NCI-H1436 (cell line): ENCODE measurements at places on chromosomes 6 and 20.

GRCh38 chr6:30759575-30760239 lies 15.4 kb upstream of the IER3 start:
- DNase-seq: no peak

GRCh38 chr20:61949714-61950640 lies 115.7 kb downstream of the TAF4 start:
- DNase-seq: no peak

DNA sequence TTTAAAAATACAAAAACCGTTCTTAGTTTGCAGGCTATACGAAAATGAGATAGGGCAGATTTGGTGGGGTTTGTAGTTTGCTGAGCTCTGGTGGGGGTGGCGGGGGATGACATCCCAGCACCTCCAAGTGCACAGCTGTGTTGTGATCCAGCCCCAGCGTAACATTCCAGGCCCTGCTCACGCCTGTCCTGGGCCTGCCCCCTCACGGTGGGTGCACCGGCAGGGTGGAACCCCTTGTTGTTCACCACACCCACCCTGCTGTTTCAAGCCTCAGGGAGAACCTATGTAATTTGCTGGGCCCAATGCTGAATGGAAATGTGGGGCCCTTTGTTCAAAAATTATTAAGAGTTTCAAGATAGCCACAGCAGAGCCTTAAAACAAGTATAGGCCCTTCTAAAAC lies 25.0 kb downstream of the ARMC2 start:
- no peak for DNase-seq

- no peak for DNase-seq
Measured at GRCh38 chr6:38522322-38522721, 117.4 kb downstream of the BTBD9 start.

DNA sequence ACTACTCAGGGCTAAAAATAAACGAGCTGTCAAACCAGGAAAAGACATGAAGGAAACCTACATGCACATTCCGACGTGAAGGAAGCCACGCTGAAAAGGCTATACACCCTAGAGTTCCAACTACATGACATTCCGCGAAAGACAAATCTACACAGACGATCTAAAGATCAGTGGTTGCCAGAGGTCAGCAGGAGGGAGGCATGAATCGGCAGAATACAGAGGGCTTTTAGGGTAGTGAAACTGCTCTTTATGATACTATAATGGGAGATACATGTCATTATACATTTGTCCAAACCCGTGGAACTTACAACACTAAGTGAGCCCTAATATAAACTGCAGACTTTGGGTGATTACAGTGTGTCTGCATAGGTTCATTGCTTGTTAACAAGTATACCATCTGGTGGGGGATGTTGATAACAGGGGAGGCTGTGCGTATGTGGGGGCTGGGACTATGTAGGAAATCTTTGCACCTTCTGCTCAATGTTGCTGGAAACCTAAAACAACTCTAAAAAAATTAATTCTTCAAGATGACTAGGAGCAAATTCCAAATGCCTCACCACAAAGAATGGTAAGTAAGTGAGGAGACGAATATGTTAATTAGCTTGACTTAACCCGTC lies 132.2 kb upstream of the CDH4 start:
- no peak for DNase-seq

GRCh38 chr20:2840967-2841531 lies 504 bp downstream of the VPS16 start:
- no peak for DNase-seq

DNA sequence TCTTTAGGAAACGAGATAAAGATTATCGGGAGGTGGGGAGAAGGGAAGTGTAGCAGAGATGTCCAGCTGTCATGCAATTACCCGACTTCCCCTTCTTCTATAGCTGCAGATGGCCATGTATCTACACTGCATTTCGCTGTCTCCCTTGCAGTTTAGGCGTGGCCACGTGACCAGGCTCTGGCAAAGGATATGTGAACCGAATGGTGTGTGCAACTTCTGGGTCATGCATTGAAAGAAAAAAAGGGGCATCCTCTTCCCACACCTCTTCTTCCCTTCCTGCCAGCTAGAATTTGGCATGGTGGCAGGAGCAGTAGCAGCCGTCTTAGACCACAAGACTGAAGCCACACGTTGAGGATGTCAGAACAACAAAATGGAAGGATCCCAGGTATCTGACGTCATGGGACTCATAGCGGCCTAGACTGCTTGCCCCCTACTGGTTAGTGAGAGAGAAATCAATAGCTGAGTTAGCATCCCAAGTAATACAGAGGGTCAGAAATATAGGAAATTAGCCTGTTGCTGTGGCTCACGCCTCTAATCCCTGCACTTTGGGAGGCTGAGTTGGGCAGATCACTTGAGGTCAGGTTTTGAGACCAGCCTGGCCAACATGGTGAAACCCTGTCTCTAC lies 32.8 kb downstream of the TCF15 start:
- DNase-seq: peak; percentile 41

- DNase-seq: no peak
Measured at GRCh38 chr20:49749625-49750024, 35.9 kb upstream of the B4GALT5 start.

- no peak for DNase-seq
Measured at GRCh38 chr6:5442916-5443315, 181.6 kb downstream of the FARS2 start.

GRCh38 chr6:85372915-85373270 lies 77.0 kb upstream of the NT5E start:
- DNase-seq: no peak

DNA sequence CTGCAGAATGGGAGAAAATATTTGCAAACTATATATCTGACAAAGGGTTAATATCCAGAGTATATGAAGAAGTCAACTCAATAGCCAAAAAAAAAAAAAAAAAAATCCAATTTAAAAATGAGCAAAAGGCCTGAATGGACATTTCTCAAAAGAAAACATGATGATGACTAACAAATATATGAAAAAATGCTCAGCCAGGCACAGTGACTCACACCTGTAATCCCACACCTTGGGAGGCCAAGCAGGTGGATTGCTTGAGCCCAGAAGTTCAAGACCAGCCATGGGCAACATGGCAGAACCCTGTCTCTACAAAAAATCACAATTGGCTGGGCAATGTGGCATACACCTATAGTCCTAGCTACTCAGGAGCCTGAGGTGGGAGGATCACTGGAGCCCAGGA lies 2.1 kb upstream of the ECHDC1 start:
- DNase-seq: no peak

- DNase-seq: no peak
Measured at GRCh38 chr6:138988469-138988834, 399 bp upstream of the REPS1 start.

DNA sequence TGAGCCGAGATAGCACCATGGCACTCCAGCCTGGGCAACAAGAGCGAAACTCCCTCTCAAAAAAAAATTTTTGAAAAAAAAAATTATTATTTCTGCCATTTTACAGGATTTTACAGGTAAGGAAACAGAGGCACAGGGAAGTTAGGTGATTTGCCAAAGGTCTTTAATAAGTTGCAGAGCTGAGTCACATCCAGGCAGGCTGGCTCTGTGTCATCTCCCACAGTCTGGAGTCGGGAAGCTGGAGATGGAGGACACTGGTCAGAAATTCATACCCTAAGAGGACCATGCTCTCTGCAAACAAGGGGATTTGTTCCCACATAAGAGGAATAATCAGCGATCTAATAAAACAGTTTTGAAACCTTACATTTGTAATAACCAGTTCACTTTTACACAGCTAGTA lies 24.1 kb downstream of the HECA start:
- DNase-seq: no peak

- DNase-seq: no peak
Measured at GRCh38 chr6:138455746-138456400, 43.4 kb downstream of the NHSL1 start.

DNA sequence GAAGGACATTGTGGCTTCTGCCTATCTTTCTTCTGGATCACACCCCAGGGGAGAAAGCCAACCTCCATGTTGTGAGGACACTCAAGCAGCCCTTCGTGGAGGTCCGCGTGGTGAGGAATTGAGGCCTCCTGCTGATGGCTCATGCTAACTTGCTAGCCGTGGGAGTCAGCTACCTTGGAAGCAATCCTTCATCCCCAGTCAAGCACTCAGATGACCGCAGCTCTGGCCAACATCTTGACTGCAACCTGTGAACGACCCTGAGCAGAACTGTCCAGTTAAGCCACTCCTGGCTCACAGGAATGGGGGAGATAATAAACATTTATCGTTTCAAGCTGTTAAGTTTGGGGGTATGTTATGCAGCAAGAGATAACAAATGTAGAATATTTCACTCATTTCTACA lies 10.9 kb upstream of the CNKSR3 start:
- no peak for DNase-seq

DNA sequence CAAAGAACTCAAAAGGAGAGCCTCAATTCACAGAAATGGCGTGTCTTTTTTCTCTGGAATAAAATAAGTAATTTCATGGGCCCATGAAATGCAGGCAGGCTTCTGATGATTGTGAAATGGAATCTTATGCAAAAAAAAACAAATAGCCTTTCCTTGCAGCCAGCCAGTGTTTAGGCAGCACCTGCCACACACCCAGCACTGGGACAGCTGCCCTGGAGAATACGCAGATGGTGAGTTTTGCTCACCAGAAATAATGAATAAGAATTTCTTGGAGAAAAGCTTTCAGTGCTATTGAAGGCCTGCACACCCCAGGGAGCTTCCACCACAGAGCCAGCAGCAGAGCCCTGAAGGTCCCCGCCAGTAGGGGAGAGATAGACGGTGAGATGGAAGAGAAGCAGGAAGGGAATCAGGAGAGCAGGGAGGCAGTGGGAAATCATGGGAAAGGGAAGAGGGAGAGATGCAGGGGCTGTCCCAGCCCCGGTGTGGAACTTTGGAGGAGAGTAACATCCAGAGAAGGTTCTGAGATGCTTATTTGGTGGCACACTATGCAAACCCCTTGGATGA lies 54.9 kb downstream of the PXDC1 start:
- no peak for DNase-seq

DNA sequence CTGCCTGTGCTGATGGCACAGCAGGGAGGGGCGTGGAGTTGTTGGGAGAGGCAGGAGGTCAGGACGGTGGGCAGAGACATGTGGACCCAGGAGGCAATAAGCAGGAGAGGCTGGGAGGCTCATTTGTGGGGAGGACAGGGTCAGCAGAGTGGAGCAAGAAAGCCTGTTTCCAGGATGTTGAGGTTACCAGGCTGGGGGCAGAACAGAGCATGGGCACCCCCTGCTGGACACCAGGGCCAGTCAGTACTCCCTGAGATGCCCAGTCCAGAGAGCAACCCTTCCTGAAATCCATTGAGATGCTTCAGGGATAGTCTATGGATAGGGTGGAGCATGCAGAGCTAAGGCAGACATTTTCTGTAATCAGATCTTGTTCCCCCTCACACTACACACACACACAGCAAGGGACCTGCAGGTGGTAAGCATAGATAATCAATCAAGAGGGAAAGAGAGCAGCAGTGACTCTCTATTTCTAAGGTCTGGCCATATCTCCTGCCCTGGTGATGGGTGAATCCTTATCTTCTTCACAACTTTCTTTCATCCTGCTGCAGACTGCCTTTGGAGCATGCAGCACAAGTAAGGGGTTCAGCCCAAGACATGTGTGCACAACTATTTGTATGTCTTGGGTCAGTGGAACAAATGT lies 41.7 kb downstream of the MOCS1 start:
- peak; percentile 34 for DNase-seq

DNA sequence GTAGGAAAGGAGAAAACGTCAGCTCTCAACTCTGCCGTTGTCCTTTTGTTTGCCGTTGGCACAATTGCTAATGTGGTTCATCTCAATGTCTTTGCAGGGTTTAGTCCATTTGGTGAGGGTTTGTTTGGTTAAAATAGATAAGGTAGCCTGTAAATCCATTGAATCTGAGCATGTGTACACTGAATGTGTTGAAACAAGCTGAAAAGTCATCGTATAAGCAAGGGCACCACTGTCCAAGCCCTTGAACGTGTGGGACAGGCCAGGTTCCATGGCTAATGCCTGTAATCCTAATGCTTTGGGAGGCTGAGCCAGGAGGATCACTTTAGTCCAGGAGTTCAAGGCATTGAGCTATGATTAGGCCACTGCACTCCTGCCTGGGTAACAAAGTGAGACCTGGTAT lies 224.7 kb upstream of the PLCB4 start:
- no peak for DNase-seq

DNA sequence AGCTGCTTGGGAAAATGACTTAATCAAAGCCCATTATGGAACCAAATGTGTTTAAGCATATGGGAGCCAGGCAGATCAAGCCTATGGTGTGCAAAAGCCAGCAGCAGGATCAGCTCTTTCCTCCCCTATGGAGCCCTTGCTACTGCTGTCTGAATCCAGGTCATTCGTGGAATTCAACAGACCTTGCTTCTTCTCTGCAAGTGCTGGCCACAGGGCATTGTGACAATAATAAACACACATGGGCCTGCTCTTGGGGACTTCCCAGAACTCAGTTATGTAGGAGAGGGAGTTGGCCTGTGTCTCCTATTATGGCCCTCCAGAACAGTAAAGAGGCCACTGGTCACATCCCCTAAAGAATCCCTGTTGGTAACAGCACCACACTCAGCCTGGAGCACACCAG lies 18.6 kb downstream of the GFOD1 start:
- DNase-seq: no peak

- peak; percentile 50 for DNase-seq
Measured at GRCh38 chr6:8391934-8392333, 43.4 kb downstream of the SLC35B3 start.

DNA sequence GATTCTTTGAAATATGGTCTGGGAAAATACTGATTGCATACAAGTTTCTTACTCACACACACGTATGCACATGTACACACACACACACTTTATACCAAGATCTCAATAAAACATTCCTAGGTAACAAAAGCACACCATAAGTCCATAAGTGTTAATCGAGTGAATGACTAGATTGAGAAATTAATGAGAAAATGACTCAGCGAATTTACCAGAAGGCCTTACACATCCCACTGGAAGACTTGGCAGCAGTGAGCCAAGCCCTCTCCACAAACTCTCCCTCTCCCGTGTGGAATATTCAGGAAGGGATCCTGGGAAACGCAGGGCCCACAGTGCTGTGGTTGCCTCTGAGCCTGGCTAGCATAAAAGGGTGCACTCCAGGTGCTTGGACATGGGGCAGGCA lies 227.2 kb downstream of the LY86 start:
- no peak for DNase-seq

GRCh38 chr6:21912151-21912832 lies 318.7 kb downstream of the SOX4 start:
- DNase-seq: no peak

GRCh38 chr20:9628141-9628540 lies 113.8 kb downstream of the LAMP5 start:
- DNase-seq: no peak

DNA sequence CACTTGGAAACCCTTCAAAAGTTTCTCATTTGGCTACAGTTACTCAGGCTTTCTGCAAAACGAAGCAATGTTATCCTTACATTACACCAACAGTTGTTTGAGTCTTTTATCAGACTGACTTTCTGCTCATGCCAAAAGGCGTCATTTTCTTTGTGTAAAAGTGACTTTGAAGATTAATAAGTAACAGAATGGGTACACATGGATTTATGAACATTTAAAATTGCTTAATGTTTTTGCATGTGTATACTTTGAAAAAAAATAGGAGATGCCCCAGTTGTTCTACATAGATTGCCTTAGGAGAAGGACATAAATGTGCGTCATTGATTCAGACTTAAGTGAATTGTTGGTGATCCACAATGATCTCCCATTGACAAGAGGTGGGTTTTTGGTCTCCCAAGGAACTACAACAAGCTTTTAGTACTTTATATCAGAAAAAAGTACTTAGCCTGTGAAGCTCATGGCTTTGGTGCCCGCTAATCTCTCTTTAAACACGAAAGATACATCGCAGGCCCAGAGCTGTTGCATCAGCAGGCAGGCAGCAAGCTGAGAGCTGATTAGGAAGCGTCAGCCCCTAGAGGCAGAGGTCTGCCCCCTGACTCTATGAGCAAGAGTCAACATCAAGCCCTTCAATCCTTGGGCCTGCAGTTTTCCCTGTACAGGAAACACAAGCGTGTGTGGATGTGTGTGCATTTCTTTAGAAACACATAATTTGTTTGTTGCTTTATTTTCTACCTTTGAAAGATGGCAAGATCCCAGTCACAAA lies 45.9 kb downstream of the SLC22A3 start:
- DNase-seq: no peak
